ENCODE measurements at places on chromosomes 12 and 14.
A peak's percentile ranks its signal among the peaks of the same experiment; 100 is the strongest.

DNA sequence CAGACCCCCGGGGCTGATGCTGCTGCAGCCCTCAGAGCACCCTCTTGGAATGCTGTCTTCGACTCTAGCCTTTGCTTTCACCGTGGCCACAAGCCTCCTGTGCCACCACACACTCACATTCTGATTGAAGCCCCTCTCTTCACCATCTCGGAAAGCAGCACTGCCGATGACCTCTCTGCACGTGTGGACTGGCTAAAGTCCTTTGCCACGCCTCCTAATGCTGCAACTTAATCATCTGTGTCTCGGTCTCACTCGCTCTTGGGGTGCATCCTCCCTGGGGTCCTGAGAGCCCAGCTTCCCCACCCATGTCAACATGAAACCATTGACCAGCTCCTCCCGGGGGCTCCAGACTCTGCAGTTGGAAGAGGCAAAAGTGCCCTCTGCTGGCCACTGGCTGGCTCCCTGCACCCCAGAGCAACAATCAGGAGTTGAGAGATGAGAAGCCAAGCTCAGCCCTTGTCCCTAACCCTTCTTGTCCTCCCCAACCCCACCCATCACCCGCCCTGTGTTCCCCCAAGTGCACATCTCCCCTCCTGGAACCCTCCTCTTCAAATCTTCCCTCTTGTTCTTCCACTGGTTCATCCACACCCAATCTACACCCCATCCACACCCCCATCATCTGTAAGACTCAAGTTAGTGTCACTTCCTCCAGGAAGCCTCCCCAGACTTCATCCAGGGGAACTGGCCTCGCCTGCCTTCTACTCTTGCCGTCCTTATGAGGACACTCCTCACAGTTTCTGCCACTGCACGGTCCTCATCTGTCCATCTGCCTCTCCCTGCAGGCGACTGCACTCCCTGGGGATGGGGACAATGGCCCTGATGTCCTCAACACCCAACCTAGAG is 23.6 kb upstream of the FAM181A start:
- no peak for DNase-seq

DNA sequence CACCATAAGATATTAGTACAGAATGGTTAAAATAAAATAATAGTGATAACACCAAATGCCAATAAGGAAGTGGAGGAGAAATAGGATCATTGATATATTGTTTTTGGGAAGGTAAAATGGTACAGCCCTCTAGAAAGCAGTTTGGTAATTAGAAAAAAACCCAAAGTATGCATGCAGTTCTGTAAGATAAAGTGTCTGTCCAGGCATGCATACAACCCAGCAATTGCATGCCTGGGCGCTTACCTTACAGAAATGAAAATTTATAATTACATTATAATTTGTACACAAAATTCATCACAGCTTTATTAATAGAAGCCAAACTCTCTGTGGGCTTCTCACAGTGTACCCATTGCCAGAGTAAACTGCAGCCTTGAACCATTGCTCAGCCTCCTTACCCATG is 124.7 kb downstream of the TTC6 start:
- DNase-seq: no peak

DNA sequence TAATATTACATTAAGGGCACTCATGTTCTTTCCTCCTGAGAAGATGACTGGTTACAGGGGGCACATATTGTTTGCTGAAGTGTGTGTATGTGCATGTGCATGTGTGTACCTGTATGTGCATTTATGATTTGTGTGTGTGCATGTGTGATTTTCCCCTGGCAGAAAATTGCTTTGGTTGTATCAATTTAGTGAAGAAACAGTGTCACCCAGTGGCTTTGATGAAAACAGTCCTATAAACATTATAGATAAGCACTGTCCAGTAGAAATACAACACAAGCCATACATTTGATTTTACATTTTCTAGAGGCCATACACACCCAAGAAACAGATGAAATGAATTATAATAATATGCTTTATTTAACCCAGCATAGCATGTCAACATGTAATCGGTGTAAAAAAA is 8.6 kb downstream of the PDE3A start:
- no peak for DNase-seq

DNA sequence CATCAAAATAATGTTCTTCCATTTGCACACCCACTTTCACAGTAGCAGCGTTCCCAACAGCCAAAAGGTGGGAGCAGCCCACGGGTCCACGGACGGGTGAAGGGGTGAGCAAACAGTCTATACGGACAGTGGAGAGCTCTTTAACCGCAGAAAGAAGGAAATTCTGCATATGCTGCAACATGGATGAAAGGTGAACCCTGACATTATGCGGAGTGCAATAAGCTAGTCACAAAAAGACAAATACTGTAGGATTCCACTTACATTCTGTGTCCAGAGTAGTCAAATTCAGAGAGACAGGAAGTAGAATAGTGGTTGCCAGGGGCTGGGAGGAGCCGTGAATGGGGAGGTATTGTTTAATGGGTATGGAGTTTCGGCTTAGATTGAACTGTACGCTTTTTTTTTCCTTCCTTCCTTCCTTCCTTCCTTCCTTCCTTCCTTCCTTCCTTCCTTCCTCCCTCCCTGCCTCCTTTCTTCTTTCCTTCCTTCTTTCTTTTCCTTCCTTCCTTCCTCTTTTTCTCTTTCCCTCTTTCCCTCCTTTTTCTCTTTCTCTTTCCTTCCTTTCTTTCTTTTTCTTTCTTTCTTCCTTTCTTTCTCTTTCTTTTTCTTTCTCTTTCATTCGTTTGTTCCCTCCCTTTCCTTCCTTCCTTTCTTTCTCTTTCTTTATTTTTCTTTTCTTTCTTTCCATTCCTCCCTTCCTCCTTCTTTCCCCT is 15.8 kb upstream of the ANKRD9 start:
- DNase-seq: no peak

DNA sequence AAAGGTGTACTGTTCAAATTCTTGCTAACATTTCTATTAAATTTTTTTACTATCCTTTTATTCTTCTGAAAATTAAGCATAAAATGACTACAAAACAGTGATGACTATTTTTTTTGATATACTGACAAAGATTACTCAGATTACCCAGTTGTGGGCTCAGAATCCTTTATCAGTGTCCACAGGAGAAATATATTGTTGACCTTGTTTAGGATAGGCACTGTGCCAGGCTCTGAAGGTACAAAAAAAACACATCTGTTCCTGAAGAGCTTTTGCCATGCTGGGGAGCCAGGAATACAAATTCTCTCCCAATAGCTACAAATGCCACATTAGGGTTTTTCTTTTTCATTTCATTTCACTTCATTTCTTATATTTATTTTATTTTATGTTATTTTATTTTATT is 26.9 kb upstream of the GCH1 start:
- no peak for DNase-seq

- DNase-seq: no peak
These were observed 59.6 kb downstream of the ZFP36L1 start for GRCh38 chr14:68733086-68733914.

DNA sequence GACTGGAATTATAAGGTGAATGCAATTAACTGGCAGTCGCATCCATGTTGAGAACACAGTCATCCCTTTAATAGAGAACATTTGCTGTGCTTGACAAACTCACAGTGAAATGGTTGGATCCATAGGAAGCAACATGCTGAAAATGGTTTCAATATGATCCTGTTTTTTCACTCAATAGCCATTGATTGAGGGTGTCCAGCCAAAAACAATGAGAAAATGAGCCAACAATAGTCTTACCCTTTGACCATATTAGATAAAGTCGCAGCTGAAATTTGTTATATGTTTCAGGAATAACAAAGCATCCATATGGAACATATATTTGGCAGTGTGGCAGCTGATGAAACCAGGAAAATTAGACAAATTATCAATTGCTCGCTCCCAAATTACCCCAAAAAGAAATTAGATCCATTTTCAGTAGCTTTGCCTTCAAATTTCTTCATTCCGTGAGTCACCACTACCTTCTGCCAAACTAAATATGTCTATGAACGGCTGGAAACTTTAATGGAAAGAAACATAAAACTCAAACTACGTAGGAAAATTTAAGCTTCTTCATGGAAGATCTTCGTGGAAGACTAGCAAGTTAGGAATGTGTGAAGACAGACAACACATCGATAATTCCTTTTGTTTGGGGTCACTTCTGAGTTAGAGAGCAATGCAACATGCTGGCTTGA is 17.4 kb downstream of the IGF1 start:
- DNase-seq: no peak

- no peak for DNase-seq
These were observed 6.0 kb downstream of the MTERF2 start for GRCh38 chr12:106980944-106981343.

GRCh38 chr12:69036533-69036932 is 103.6 kb upstream of the CPM start:
- no peak for DNase-seq

- no peak for DNase-seq
These were observed 1595.1 kb upstream of the SEL1L start for GRCh38 chr14:83128783-83129182.

GRCh38 chr12:25829192-25829591 is 129.3 kb upstream of the RASSF8 start:
- DNase-seq: no peak

GRCh38 chr14:105888784-105889665 is 362.6 kb downstream of the TMEM121 start:
- peak; percentile 2 for DNase-seq

GRCh38 chr12:27566159-27566558 is 42.2 kb downstream of the PPFIBP1 start:
- no peak for DNase-seq

All from T-helper 2 cell (primary cell).